ENCODE measurements at places on chromosomes 3 and 15.

GRCh38 chr3:57252404-57252803 lies 24.9 kb downstream of the APPL1 start:
- no peak for DNase-seq

DNA sequence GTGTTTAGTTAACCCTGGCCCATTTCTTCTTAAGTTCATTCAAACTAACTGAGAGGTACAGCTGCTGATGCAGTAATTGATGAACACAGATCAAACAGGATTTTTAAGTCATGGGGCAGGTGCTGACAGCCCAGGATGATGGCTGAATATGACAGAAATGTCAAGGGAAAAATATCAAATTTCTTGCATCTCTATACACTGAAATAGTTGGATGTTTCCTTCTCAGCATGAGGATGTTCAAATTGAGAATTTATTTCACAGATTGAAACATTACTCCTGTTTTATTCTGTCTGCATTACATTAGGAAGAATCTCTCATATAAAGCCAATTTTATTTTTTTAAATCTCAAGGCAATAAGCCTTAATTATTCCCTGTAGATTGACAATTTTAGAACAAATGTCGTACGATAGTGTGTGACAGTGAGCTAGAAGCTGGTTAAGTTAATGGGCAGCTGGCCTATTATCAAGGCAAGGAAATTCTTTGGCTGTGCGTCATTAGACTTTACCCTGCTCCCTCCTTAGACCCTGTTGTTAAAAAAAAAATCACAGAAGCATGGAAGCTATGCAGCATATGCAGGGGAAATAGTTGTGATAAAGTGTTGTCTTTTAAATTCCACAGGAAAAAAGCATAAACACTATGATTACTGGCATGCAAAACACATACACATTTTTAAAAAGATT lies 183.8 kb upstream of the KCNMB2 start:
- DNase-seq, result no peak

GRCh38 chr3:125078951-125079674 lies 23.3 kb upstream of the HEG1 start:
- no peak for DNase-seq

DNA sequence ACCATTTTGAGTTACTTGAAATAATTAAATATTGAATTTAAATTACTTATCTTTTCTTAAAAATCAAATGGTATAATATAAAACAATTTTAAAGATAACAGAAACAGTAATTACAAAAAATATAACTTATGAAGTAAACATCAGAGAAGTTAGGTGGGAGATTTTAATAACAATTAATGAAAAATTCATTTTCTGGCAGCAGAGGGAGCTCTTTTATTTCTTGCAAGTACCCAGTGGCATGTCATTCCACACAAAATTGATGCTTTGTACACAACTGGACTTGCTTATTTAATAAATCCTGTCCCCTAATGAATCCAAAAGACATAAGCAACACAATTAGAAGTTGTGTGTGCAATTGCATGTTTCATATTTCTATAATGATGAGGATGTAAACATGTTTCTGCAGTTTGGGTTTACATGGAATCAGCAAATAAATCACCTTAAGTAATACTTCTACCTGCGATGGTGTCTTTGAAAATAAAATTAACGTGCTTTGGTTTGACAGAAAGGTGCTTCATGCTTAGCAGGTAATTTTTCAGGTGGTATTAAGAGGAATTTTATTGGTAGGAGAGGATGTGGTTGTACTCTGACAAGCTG lies 861.3 kb downstream of the ZPLD1 start:
- DNase-seq, result no peak

- no peak for DNase-seq
Measured at GRCh38 chr3:72285502-72285901, 500.6 kb upstream of the PROK2 start.

- peak; percentile 4 for DNase-seq
Measured at GRCh38 chr15:44536302-44536961, 515 bp upstream of the EIF3J start.

DNA sequence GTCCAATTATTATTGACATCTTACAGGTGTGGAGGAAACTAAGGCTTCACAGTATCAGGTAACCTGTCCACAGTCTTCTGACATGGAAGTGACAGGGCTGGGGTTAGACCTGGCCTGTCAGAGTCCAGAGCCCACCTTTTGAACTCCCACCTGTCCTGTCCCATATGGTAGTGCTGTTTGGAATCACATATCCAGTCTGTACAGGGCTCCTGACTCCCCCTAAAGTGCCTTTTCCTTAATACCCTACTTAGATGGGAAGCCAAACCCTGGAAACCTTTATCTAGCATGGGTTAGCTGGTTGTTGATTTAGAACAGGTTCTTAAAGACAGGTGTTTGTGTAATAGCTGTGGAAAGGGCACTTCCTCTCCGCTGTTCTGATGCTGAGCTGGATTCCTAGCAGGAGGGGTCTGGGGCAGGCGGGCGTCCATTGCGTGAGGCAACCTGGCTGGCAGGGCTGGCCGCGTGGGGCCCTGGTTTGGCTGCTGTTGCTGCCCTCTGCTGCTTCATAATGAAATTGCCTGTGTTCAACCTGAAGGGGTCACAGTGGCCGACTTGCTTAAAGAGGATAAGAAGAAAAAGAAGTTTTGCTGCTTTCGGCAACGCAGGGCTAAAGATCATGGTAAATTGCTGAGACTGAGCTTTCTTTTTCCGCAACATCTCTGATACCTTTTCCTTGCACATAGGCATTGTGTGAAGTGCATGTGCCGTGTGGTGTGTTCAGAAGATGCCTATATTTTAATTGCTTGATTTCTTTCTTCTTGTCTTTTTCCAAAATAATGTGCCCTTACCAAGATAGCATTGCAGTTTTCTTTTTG lies 136.2 kb downstream of the CHDH start:
- DNase-seq, result peak; percentile 65

GRCh38 chr3:100370756-100371155 lies 30.1 kb downstream of the TOMM70 start:
- no peak for DNase-seq

All from GM19239 (cell line).